ENCODE measurements at places on chromosomes 12 and 14.
A peak's percentile ranks its signal among the peaks of the same experiment; 100 is the strongest.

DNA sequence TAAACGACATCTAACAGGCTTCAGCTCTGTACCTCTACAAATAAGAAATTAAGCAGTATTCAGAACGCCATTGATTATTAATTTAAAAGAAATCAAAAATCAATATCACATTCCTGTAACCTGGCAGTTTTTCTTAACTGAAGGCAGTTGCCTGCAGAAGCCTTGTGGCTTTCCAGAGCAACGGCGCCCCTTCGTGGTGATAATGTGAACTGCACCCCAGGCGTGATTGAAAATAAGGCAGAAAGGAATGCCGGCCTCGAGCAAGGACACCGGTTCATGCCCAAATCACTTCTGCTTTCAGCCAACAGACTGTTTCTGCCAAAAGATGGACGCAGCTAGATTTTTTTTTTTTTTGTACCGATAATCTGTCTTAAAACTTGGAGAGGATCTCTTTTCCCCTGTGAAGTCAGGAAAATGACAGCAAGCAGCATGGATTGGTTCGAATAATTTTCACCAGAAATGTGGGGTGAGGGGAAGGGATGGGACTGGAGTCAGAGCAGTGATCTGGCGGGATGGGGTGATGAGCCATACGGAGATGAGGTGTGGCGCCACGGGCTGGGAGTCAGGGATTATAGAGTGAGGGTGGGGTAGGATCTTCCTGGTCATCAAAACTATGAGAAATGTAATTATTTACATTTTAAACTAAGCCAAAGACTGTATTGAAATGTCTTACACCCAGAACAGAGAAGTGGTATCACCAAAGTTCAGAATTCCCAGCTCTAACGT, 473.0 kb downstream of the DPF3 start:
- peak; percentile 81 for DNase-seq

GRCh38 chr14:34199585-34199984, 248.7 kb upstream of the EGLN3 start:
- peak; percentile 42 for DNase-seq

- DNase-seq, result no peak
These were observed 27.9 kb downstream of the PRMT8 start for GRCh38 chr12:3518902-3519301.

DNA sequence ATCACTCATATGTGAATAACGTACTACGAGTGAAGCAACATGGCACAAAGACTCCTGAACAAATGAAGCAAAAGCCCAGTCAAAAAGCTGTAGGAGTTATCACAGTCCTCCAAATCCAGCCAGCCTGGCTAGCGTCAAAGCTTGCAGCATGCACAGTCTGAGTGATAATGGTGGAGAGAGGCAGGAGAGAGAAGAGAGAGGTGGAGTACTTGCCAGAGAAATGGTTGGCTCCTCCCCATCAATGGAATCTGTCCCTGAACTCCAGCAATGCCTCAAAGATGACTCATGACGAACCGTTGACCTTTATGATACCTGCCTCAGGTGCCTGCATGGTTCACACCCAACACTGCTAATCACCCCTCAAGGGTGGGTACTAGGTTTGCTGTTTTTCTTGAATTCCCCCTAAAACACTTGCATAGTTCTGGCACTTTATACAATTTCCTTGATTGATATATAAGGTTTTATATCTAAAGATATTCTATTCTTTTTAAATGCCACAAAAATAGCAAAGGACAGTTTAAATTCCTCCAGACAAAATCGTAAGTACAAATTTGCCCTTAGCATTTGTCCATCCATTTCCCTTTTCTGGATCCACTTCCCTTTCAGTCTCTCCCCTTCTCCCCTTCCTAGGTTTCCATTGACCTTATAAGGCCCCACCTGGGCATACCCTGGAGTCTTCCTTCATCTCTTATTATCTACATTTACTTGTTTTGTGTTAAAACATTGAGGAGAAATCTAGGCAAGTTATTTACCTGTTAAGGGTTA, 10.2 kb downstream of the ARHGDIB start:
- no peak for DNase-seq

GRCh38 chr14:100239211-100239839, 381 bp downstream of the YY1 start:
- peak; percentile 30 for DNase-seq

DNA sequence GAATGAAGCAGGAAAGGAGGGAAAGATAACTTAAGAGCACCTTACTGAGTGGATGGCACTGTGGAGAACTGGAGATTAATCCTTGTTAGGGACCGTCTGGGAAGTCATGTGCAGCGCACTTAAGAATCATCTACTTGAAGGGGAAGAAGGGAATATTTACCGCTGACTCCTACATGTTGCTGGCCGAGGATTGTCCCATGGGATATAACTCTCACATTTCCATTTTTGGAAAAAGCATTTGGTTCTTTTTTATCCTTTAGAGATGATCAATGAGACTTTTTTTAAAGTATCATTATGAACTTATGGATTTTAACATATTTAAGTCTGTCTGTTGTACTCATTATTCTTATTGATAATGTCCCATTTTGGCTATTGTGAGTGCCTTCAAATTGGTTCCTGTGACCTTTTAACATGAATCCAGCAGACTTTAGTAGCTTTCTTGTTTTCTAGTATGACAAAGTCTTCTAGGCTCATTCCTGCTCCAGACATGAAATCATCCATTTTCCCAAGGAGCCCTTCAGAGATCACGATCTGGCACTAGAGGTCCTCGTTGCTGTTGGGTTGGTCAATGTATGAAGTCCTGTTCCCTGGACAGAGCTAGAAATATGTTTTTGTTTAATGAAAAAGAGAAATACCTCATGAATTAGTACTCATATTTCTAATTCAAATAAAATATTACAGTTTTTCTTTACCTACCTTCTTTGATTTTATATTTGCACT, 20.2 kb upstream of the FAM234B start:
- peak; percentile 76 for DNase-seq

GRCh38 chr14:89697281-89698060, 257.1 kb downstream of the EFCAB11 start:
- DNase-seq, result no peak

DNA sequence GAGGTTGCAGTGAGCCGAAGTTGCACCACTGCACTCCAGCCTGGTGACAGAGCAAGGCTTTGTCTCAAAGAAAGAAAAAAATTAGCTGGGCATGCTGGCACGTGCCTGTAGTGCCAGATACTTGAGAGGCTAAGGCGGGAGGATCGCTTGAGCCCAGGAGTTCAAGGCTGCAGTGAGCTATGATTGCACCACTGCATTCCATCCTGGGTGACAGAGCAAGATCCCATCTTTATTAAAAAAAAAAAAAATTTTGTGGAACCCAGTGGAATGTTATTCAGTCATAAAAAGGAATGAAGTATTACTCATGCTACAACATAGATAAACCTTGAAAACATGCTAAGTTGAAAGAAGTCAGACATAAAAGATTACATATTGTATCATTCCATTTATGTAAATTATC, 8.3 kb upstream of the ERBB3 start:
- DNase-seq, result no peak

DNA sequence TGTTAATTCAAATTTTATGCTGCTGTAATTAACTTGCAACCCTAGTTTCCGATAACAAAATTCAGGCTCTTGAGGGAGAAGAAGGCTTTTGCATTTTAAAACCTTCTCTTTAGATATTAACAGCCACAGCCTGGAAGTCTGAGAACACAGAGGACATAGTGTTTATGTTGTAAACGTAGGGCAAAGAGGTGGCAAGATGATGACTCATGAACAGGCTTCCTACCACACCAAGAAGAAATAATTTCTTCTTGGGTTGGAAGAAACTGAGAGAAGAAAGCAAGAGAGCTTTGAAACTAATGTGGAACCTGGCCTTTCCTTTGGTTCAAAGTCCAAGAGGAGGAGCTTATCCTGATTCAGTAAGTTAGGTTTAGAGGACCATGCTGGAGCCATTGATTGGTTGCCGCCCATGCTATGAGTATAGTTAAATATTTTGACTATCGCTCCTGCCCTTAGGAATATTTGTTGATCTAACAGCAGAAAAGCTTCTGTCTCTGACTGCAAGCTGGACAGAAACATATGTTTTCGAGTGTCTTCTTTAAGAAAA, 31.8 kb downstream of the CCDC198 start:
- DNase-seq, result no peak

DNA sequence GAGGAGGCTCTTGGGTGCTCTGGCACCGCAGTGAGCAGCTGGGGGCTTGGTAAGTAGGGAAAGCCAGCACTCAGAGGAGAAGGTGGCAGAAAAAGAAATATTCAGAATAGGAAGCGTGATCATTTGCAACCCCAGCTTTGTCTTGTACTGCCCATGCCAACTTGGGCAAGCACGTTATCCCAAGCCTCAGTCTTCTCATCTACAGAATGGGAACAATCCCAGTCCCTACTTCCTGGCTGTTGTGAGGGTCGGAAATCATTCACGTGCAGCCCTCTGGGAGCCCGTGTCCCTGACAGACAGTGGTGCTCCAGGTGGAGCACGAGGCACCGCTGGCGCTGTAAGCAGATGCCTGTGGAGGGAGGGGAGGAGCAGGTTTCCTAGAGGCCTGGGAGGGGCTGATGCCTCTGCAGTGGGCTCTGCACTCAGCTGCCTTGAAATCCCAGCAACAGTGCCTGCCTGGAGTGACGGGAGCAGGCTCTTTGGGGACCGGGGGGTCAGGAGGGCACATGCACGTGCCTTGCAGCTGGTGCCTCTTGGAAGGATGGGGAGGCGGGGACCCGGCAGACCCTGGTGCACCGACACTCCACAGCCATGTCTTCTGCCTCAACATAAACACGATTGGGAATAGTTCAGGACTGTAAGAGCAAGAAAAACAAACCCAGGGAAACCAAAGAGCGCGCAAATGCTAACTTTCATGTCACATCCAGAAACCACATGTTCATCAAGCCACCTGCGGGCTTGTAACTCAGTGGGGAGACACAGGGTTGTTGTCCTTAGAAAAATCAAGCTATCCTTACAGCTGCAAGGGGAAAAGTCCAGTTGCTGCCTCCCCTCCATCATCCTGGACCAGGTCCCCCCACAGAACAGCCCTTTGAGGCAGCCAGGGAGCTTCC, 86.5 kb upstream of the DIO3 start:
- DNase-seq, result no peak

DNA sequence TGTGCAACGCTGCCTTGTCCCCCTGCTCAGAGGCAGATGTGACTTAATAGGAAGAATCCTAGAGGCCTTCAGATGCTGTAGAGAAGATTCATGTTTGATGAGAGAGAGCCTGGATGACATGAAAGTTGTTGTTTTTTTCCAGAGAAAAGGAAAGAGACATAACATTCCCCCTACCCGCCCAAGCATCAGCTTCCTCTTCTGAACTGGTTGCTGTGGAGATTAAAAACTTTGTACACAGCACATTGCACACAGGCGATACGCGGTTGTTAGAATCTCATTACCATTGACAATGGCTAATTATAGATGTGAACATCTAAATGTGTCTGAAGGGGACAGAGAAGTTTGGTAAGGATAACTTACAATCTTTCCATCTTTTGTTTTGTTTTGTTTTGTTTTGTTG, 13.6 kb upstream of the ETFBKMT start:
- DNase-seq, result peak; percentile 21

DNA sequence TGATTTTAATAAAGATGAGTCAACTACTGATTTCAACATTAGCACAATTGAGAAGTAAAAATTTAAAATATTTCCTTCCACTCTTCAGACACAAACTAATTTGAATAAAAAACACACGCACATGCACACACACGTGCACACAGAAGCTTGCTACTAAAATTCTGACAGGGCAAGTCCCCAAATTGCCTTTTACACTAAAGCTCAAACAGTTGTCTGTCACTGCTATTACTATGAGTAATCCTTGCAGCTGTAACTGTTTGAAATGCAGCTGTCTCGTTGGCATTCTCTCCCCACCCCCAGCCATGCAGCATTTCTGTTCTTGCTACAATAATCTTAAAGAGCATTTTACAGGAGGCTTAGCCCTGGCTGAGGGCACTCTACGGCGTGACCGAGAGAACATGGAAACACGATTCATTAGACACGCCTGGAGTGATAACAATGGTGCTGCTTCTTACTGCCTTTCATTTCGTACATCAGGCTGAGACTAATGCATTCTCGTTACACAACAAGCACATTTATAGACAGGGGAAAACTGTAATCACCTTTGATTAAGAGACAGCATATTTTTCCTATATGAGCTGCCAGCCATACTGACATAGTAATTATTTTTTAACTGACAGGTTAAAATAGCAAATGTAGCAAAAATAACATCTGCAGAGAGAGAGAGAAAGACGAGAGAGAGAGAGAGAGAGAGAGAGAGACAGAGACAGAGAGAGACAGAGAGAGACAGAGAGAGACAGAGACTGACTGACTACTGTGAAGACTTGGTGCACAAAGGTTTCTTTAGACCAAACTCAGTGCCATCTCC, 153.8 kb downstream of the MED13L start:
- peak; percentile 70 for DNase-seq

- DNase-seq, result no peak
These were observed 207.0 kb upstream of the GARIN2 start for GRCh38 chr14:66982247-66982646.

- DNase-seq, result no peak
These were observed 170.3 kb downstream of the CAPZA3 start for GRCh38 chr12:18908191-18908590.

- peak; percentile 58 for DNase-seq
These were observed 18.5 kb upstream of the TBPL2 start for GRCh38 chr14:55458800-55459515.

DNA sequence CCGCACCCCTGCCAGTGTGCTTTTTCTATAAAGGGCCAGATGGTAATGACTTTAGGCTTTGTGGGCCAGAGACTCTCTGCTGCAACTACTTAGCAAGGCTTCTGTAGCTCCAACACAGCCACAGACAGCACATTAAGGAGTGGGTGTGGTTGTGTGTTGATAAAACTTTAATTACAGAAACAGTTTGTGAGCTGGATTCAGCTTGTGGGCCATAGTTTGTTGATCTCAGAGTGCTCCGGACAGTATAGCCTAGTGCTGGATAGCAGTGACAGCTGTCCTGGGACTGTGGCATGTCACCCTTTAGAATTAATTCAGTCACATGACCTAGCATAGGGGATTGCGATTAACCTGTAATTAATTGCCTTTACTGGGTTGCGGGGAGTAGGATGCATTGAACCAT, 109.7 kb downstream of the ZNF664 start:
- no peak for DNase-seq

- DNase-seq, result peak; percentile 77
These were observed 102.7 kb upstream of the TBX5 start for GRCh38 chr12:114508529-114509129.

GRCh38 chr12:75738486-75738885, 227.1 kb upstream of the KRR1 start:
- DNase-seq, result peak; percentile 12

- no peak for DNase-seq
These were observed 2.5 kb downstream of the PGF start for GRCh38 chr14:74952697-74953484.

DNA sequence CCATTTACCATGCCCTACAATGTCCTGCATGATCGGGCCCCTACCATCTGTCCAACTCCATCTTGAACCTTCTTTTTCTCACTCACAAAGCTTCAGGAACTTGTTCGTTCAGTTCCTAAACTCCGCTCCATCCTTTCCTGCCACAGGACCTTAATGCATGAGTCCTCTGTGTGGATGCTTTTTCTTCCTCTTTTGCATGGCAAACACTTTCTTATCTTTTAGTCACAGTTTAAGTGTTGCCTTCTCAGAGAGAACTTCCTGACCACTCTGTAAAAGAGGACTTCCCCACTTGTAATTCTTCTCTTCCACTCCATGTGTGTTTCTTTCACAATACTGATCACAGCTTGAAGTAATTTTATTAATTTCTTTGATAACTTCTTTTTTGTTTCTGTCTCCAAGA, 54.4 kb upstream of the ETV6 start:
- peak; percentile 41 for DNase-seq
